ENCODE measurements at places on chromosomes 13 and 19.

DNA sequence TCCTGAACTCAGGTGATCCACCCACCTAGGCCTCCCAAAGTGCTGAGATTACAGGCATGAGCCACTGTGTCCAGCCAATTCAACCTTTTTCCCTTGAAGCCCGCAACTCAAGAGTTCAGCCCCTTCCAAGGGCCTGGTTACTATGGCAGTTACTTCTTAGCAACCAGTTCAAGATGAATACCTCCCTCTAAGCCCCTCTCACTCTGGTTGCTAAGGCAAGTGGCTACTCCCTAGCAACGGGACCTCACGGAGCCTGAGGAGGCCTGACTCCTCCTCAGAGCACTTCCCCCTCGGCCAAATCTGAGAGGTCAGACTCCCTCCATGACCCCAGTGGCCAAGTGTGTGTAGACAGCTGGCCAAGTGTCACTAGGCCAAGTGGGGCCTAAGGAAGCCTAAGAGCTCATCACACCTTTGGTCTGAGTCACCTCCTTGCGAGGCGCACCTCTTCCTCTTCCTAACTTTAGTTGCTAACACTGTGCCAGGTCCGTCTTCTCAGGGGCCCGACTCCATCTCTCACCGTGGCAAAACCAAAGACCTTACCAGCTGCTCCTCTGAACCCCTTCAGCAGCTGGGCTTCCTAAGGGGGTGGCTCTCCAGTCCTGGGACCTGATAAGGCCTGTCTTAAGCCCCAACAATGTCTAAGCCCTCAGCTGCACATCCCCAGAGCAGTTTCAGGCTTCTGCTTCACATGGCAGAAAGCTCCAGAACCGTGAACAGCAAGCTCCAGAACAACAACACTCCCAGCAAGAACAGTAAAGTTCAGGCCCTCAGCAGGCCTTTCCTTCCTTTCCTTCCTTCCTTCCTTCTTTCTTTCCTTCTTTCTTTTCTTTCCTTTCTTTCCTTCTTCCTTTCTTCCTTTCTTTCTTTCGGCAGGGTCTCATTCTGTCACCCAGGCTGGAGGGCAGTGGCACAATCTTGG, 9.6 kb downstream of the CD37 start:
- DNase-seq = no peak

DNA sequence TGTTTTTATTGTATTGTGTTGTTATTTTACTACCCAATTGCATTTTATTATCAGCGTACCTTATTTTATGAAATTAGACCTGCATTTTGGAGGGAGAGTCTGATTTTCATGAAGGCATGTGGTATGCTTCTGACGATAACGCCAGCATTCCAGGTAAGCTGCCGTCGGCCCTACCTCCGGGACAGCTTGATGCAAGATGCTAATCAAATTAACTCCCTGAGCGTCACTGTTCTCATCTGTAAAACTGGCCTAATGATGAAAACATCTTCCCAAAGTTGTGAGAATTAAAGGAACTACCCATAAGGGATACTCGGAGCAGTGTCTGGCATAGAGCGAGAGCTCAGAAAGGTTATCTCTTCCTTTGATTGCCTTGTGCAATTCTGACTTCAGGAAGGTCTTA, 12.9 kb upstream of the LAIR2 start:
- no peak for DNase-seq

GRCh38 chr13:21884299-21884909, 213.5 kb downstream of the FGF9 start:
- no peak for DNase-seq

DNA sequence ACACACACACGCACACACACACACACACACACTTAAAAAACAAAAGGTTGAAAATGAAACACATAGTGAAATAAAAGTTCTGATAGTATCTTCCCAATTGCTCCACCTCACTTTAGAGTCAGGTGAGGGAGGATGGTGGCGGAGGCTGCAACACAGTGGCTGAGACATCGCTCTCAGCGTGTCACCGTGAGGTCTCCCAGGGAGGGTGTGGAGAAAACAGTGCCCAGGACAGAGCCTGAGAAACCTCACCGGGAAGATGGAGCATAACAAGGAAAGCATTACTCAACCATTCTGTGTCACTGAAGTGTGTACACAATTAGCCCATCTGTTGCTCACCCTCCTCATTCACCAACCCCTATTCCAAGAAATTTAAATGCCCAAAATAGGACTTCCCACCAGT, 111.4 kb upstream of the USP29 start:
- DNase-seq = no peak

- DNase-seq = peak; percentile 56
Measured at GRCh38 chr19:7917267-7918061, 2.7 kb upstream of the SNAPC2 start.

DNA sequence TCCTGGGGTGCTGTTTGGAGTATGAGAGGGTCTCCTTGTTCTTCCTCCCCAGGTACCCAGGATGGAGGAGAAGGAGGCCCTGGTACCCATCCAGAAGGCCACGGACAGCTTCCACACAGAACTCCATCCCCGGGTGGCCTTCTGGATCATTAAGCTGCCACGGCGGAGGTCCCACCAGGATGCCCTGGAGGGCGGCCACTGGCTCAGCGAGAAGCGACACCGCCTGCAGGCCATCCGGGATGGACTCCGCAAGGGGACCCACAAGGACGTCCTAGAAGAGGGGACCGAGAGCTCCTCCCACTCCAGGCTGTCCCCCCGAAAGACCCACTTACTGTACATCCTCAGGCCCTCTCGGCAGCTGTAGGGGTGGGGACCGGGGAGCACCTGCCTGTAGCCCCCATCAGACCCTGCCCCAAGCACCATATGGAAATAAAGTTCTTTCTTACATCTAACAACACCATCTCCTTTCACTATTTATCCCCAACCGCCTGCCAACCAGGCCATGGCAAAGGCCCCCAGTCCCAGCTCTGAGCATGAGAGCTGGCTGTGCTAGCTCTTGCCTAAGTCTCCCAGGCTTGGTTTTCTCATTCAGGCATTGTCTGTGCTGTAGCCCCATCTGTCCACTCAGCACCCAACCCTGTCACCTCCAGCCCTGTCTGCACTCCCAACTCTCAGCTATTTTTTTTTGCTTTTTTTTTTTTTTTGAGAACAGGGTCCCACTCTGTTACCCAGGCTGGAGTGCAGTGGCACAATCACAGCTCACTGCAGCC, 11.2 kb downstream of the DKKL1 start:
- no peak for DNase-seq

DNA sequence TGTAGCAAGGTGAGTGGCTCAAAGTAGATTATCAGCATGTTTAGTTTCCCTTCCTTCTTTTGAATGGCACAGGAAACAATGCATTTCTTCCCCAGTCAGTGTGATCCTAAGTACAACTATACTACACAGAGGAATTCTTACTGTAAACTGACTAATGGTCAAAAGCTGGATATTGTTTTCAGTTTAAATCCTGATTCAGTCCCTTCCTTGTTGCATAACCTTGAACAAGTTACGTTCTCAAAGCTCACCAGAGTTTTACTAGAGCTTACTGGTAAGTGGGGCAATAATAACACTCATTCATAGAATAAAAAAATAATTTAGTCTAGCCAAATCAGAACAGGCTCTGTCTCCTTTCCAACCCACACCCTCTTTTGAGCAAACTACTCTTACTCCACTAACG, 180.1 kb downstream of the POSTN start:
- DNase-seq = peak; percentile 88

DNA sequence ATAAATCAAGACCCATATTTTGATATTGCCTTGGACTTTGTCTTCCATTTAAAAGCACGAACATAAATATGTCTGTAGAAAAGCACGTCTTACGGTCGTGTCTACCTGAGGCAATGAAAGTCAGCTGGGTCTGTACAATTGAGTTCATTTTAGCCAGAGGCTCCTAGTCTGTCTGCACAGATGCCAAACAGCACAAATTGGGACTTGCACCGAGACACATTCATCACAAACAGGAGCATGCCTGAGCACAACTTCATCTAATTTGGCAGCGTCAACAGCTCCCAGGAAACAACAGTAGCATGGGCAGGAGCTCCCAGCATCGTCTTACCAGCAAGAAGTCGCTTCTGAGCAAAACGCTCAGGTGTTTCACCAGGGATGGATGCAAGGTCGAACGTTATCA, 687.0 kb downstream of the EFNB2 start:
- DNase-seq = no peak

- DNase-seq = no peak
Measured at GRCh38 chr19:30817197-30817596, 445.0 kb downstream of the ZNF536 start.

DNA sequence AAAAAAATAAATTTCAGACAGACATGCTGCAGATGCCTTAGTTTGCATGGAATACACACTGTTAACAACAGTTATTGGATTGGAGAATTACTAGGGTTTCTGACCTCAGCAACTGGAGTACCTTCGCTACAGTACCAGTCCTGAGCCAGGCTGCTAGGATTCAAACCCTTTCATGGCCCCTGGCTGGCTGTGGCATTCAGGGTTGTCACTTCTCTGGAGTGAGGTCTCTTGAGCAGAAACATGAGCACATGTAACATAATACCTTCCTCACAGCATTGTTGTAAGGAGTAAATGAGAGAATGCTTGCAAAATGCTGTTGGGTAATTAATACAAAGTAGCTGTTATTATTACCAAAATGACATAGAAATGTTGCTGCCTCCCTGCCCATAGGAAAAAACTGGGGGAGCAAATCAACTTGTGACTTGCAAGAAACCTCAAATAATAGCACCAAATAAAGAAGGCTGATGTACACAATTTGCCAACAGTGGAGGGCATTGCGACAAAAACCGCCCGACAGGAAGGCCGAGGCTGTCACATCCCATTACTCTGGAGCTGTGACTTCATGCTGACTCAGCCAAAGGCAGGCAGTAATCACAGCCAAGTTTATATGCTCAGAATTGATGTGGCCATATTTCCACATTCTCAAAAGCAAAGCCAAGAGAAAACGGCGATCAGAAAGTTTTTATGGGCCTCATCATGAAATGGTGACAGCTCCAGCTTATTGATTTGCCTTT, 100.4 kb downstream of the RFC3 start:
- peak; percentile 89 for DNase-seq

GRCh38 chr13:102548811-102549210, 48.0 kb upstream of the TPP2 start:
- DNase-seq = peak; percentile 15

DNA sequence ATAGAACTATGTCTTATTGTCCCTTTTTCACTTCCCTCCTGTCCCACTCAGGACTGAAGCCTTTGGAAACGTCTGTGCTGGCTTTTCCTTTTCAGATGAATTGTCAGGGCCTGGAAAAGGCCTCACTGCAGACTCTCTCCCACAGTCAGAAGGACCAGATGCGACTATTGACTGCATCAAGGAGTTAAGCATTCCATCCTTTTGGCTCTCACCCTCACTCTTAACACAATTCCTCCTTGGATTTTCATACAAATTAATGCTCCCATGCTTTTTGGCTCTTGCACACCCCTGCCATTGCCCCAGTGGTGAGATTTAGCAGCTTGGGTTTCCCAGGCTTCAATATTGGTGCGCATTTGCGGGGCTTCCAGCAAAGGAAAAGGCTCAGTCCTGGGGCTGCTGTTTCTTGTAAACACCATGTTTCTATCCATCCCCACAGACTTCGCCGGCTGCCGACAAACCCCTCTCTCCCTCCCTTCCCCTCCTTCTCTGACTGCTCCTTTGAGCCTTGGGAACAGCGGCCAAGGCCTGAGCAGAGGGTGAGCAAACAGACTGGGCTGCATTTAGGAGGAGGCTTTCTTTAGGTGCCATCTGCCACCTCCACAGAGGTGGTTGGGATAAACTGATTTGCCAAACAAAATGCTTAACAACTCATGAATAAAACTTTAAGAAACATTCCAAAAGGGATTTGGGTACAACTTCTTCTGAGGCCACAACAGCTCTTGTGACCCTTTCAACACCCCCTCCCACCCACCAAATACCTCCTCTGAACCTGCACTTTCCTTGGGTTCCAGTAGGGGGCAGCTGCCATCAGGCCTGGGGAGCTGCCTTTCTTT, 48.6 kb upstream of the PCDH8 start:
- DNase-seq = no peak

DNA sequence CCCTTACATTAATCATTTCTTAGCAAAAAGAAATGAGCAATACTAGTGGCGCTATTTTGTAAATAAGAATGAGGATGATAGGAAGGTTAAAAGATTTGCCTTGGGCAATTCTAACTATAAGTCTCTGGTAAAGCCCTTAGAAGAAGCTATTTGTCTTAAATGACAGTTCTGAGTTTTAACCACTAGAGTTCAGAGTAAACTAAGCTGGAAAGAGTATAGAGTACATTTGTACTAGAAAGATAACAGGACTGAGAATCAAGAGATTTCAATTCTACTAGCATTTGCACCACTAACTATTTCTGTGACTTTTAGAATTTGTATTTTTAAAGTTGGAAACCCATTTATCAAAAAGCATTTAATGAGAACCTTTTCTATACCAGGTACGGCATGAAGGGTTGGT, 750.3 kb downstream of the OLFM4 start:
- no peak for DNase-seq

DNA sequence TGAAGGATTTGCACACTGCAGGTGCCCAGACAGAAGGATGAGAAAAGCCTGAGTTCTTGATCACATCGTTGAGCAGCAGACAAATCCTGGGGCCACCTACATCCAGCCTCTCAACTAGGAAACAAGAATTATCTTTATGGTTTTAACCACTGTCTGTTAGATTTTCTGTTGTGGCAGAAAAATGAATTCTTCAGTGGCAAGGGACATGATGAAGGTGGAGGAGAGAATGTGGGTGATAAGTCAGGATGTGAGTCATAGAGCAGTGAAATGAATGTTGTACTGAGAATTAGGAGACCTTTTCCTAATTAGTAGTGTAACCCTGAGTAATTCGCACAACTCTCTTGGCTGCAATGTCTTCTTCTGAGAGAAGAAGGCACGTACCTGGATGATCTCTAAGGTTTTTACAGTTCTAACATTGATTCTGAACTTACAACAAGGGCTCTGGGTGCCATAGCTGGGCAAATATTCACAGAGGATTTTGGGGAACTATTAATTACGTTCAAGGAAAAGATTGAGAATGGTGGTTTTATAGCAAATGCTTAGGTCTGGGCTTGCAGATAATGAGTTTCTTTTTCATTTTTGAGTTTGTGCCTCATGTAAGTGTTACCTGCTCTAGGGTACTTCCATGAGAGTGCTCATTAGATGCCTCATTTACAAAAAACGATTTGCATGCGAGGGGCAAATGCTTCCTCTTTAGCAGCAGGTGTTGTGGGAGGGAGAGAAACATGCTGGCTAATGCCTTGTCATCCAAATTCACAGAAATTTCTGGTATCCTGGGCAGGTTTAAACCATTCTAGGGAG, 111.0 kb upstream of the KL start:
- peak; percentile 33 for DNase-seq

DNA sequence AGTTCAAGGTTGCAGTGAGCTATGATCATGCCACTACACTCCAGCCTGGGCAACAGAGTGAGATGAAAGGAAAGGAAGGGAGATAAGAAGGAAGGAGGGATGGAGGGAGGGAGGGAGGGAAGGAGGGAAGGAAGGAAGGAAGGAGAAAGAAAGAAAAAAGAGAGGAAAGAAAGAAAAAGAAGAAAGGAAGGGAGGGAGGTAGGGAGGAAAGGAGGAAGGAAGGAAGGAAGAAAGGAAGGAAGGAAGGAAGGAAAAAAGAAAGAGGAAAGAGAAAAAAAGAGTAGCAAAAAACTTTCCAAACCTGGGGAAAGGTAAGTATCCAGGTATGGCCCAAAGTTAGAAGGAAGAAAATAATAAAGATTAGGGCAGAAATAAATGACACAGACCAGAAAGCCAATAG, 7.1 kb downstream of the ZFP14 start:
- no peak for DNase-seq
